ENCODE measurements at places on chromosomes 13 and 19.

DNA sequence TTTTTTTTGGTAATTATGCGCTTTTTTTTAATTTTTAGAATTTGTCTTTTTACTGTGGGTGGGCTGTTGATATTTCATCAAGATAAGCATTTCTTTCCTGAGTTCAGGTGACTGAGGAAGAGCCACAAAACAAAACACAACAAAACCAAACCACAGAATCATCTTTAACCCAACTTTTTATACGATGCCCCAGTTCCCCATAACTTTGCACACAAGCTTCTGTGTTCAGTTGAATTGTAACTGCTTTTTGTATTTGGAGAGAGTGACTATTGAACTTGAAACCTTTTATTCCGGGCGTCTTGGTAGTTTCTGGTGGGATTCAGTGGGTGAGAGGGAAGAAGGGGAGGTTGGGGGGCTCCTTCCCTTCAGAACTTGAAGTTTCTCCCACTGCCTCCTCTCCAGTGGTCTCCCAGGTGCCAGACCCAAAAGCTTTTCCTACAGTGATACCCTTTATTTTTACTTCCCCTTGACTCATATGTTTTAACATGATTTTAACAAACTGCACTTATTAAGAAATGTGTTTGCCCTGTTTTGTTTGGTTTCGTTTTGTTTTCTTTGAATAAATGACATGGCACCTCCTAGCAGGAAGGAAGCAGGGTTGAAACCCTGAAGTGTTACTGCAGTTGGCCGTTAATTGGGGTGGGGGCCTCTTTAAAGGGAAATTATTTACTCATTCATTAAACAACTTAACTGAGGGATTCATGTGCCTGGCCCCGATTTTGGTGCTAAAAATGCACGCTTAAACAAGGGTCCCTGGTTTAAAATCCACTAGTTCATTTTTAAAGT lies 2.7 kb upstream of the CCDC97 start:
- DNase-seq = no peak

- DNase-seq = peak; percentile 72
Observed at GRCh38 chr13:93309886-93310523, 83.4 kb downstream of the GPC6 start.

GRCh38 chr13:33479105-33479504 lies 193.6 kb upstream of the STARD13 start:
- DNase-seq = no peak

DNA sequence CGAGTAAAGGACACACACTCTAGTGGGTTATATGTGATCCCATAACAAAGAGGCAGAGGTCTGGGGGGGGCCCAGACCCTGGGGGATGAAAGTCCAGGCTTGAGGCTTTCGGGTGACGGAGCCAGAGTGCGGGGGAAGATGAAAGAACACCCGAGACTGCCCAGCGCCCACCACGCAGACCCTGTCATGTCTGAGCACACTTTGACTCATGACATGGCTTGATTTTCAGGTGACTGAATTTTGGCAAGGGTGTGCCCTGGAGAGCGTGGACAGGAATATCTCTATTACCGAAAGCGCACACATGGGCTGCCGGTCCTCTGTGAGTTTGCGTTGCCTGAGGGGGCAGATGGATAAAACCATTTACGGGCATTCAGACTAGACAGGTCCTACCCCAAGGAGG lies 192.0 kb upstream of the SOX1 start:
- DNase-seq = no peak

DNA sequence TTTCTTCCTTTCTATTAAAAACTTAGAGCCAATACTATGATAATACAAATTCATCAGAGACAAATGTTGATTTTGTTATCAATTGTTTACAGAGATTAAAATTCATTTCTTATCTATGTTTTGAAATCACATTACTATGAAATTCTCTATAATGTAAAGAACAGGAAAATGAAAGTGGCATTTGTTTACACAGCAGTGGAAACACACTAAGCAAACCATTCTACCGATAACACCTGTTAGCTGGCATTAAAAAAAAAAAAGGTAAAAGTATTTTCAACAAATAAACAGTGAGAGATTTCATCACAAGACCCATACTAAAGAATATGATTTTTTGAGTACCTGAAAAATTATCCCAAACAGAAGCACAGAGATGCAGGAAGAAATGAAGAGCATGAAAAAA lies 4.8 kb upstream of the CCDC70 start:
- DNase-seq = no peak

- no peak for DNase-seq
Observed at GRCh38 chr19:35207391-35207871, 21.1 kb downstream of the FAM187B start.

DNA sequence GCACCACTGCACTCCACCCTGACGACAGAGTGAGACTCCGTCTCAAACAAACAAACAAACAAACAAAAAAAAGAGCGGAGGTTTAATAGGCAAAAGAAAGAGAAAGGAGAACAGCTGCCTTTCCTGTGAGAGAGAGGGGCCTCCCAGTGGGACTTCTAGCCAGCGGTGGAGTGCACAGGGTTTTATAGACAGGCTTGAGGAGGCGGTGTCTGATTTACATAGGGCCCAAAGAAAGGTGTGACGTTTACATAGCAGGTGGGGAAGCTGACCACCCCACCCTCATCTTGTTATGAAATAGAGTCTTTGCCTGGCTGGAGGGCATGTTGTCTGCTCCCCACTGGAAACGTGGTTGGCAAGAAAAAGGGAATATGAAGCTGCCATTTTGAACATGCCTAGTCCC lies 106.0 kb upstream of the CSNK1A1L start:
- DNase-seq = no peak
